ENCODE measurements at places on chromosomes 2 and 18. TPM values are rescaled to one million over a fixed set of nuclear protein-coding genes. Genes with fewer than 3 reads are reported as not detected.

RPL37A gene
- 2,851 TPM for total RNA-seq

- H3K27ac ChIP-seq = no peak overlapping the region
- H3K27me3 ChIP-seq = no peaks in the 10 kb centered on the region
- no peak overlapping the region for H3K4me3 ChIP-seq
- DNase-seq = no peak
Measured at GRCh38 chr2:193894081-193894480, 1699.3 kb upstream of the TMEFF2 start.

MAP3K19 gene
- total RNA-seq = 3.8 TPM

DNA sequence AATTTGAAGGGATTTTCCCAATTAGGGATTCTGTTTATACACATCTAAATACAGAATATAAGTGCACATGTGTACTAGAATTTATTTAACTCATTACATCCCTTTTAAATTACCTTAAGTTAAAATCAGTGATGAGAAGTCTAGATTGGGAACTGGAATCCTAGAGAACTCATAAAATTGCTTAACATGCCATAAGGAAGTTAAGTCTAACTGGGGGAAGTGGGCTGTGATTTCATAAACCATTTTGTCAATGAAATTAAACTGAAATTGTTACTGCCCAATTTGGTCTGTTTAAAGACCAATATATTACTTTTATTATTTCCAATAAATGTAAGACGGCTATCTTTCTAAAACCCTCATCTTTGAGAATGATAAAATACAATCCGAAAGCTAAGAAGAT is 72.3 kb upstream of the CD226 start:
- H3K4me3 ChIP-seq = no peak overlapping the region
- H3K36me3 ChIP-seq = no peaks in the 10 kb centered on the region
- no peak overlapping the region for H3K27ac ChIP-seq
- DNase-seq = no peak
- no peaks in the 10 kb centered on the region for H3K27me3 ChIP-seq
- H3K4me1 ChIP-seq = no peaks in the 10 kb centered on the region

DNA sequence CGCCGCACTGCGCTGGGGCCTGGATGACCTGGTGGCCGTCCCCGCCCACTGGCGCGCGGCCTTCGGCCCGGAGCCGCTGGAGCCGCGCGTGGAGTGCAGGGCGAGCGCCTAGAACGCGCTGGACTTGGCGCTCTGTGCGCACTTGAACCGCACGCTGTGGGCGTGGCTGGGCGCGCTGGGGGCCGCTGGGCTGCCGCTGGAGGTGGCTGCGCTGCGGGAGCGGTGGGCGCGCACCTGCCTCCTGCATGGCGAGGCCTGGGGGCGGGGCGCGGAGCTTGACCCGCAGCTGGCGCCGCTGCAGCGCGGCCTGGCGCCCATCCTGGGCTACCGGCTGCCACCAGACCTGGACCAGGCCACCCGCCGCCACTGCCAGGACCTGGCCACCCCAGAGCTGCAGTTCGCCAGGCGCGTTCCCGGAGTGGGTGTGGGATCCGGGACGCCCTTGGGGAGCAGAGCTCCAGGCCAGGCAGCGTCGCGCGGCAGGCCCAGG is 9.9 kb downstream of the AQP12B start:
- no peaks in the 10 kb centered on the region for H3K4me1 ChIP-seq
- H3K27ac ChIP-seq = no peak overlapping the region
- H3K4me3 ChIP-seq = no peak overlapping the region
- DNase-seq = no peak
- H3K36me3 ChIP-seq = no peaks in the 10 kb centered on the region

GCG gene
- not detected for total RNA-seq

- H3K4me1 ChIP-seq = no peaks in the 10 kb centered on the region
- H3K4me3 ChIP-seq = no peak overlapping the region
- H3K36me3 ChIP-seq = no peaks in the 10 kb centered on the region
Measured at GRCh38 chr2:38937548-38937947, 47.9 kb downstream of the ARHGEF33 start.

- H3K27me3 ChIP-seq = no peaks in the 10 kb centered on the region
- DNase-seq = no peak
- no peak overlapping the region for H3K27ac ChIP-seq
- H3K4me1 ChIP-seq = no peaks in the 10 kb centered on the region
Measured at GRCh38 chr2:136168720-136169119, 50.8 kb upstream of the CXCR4 start.

DNA sequence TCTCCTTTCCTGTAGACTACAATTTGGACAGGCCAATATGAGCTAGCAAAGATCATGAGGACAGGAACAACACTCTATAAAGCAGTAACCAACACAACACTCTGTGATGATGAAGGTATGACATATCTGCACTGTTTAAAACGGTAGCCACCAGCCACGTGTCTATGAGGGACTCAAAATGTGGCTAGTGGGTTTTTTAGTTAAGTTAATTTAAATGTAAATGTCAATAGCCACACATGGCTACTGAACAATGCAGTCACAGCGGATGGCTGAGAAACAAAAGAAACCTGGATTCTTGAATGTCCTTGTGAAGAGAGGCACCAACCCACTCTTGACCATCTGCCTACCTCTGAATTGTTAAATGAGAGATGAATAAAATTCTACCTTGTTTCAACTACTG is 33.9 kb downstream of the FANCL start:
- H3K4me3 ChIP-seq = no peak overlapping the region
- no peaks in the 10 kb centered on the region for H3K36me3 ChIP-seq
- DNase-seq = no peak
- no peaks in the 10 kb centered on the region for H3K4me1 ChIP-seq
- H3K27me3 ChIP-seq = no peaks in the 10 kb centered on the region
- H3K27ac ChIP-seq = no peak overlapping the region

- no peak overlapping the region for H3K4me3 ChIP-seq
- H3K27ac ChIP-seq = no peak overlapping the region
- no peaks in the 10 kb centered on the region for H3K4me1 ChIP-seq
- DNase-seq = no peak
- no peaks in the 10 kb centered on the region for H3K36me3 ChIP-seq
- H3K27me3 ChIP-seq = no peaks in the 10 kb centered on the region
Measured at GRCh38 chr18:35477497-35477896, 20.3 kb downstream of the INO80C start.

CLEC4F gene
- total RNA-seq = 5.0 TPM

DNA sequence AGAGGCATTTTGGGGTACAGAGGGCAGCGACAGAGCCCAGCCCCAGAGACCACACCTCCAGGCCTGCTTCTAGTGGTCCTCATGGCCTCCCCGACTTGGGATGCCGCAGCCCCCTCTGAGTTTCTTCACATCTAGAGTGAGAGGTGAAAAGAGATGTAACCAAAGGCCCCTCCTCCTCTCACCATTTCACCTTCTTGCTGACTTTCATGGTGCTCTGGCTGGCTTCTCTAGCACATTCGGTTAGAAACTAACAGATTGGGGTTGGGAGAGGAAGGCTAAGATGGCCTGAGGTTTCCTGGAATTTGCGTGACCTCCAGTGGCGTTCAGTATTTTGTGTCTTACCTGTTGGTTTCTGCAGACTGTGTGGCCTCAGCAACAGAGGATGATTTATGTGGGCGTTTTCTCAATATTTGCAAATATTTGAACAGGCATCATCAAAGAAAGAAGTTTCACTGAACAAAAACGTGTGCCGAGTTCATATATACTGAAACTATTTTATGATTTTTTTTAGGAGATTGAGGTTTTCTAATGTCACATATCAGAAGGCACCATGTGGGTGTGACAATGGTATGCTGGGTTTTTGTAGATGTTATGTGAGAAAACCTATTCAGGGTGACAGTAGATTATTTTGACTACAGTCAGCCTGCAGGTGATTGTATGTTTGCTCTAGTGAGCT is 69.9 kb upstream of the BCL2L11 start:
- no peak for DNase-seq
- no peaks in the 10 kb centered on the region for H3K27me3 ChIP-seq
- no peak overlapping the region for H3K27ac ChIP-seq
- no peak overlapping the region for H3K4me3 ChIP-seq
- H3K36me3 ChIP-seq = no peaks in the 10 kb centered on the region

CREG2 gene
- 0.28 TPM for total RNA-seq

GRCh38 chr18:67519592-67519991 is 3.1 kb upstream of the DSEL start:
- no peak for DNase-seq
- no peaks in the 10 kb centered on the region for H3K4me1 ChIP-seq
- H3K36me3 ChIP-seq = no peaks in the 10 kb centered on the region

GRCh38 chr18:70135604-70136003 is 69.9 kb downstream of the RTTN start:
- peaks cover 6% of the 10 kb centered on the region for H3K36me3 ChIP-seq
- H3K4me1 ChIP-seq = no peaks in the 10 kb centered on the region

TM4SF20 gene
- total RNA-seq = not detected

ADGRF3 gene
- total RNA-seq = not detected

SCN7A gene
- 50.6 TPM for total RNA-seq

DNA sequence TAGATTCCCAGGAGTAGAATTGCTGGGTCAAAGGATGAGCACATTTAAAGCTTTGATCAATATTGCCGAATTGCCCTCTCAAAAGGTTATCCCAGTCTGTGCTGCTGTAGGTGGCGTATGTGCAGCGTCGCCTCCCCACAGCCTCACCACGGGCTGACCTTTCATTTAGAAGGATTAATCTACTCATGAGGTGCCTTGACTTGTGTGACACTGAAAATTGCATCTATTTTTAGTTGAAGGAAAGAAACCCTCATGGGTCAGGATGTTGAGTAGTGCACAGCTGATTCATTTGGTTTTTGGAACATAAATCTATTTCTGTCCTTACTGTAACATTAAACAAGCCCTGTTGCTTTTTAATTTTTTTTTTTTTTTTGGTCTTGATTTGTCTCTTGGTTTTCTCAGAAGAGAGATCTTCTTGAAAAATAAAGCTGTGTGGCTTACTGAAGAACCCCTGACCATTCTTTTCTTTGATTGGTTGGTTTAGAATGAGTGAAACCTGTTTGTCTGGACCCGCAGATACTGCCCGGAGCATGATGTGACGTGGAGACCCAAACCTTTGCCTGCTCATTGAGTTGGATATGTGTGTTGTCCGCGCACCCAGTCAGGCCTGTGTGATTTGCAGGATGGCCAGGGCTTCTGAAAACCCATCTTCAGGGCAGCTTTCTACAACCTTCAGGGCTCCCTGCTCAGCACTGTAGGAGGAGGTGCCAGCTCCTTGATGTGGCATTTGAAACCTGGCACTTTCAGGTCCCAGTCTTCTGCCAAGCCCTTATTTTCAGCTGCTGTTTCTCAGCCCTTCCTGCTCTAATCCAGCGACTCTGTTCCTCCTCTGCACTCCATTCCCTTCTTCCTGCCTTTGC is 61.0 kb downstream of the LPIN1 start:
- H3K4me1 ChIP-seq = no peaks in the 10 kb centered on the region
- H3K27ac ChIP-seq = no peak overlapping the region

DNA sequence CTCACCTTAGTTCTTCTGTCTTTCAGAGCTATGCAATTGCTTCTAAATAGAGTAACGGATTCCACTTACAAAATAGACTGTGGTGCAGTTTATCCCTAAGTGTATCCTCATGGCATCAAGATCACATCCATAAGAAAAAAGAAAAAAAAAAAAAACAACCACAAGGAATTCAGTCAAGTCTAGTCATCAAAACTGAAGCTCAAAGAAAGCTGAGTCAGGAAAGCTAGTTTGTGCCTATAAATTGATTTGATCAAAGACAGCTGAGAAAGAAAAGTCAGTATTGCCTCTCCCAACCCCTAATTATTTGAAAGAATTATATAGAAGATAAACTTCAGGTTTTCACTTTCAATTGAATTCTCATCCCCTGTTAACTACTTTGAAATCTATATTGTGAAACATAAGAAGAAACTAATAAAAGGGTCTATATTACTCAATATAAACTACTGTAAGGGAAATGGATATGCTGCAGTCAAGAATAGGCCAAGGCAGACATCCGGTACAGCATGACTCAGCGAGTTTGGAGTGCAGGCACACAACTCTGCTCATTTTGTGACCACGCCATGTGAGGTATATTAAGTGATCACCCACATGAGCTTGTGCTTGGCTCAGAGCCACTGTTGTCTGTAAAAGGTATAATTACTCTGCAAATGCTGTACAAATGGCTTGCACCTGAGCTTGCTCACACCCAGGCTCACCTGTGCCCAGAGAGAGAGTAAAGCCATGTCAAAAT is 568.1 kb upstream of the CRIM1 start:
- H3K27ac ChIP-seq = no peak overlapping the region
- H3K36me3 ChIP-seq = no peaks in the 10 kb centered on the region
- DNase-seq = no peak
- no peak overlapping the region for H3K4me3 ChIP-seq

GRCh38 chr2:211085056-211085680 is 528.8 kb downstream of the CPS1 start:
- H3K36me3 ChIP-seq = no peaks in the 10 kb centered on the region
- DNase-seq = no peak
- no peak overlapping the region for H3K27ac ChIP-seq
- no peaks in the 10 kb centered on the region for H3K27me3 ChIP-seq
- no peaks in the 10 kb centered on the region for H3K4me1 ChIP-seq

DNA sequence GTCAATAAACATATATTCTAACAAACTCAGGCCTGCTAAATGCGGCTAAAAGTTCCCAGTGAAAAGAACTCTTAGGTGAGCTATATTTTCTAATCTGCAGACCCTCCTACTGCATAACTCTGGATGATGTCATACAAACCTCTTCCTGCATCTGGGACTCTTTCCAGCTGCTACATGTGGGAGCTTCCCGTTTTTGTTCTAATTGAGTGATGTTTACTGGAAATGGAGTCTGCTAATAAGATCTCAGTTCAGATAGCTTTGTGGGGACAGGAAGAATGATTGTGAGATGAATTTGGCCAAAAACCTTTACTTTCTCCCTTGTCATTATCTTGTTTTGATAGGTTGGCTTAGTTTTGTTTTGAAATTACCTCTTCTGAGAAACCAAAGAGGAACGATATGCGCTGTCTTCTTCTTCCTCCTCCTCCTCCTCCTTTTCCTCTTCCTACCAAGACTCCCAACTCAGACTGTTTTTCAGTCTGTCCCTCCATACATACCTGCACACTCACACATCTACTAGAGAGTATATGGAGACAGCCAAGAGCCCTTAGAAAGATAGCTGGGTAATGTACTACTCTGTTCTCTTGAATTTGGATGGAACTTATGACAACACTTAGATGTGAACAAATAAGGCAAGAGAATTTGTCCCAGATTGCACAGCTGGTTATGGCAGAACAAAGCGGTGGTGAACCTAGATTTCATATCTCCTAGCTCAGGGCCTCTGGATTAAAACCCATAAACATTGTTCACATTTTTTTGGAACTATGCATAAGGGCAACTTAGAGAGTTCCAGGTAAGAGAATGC is 39.8 kb upstream of the AAK1 start:
- no peaks in the 10 kb centered on the region for H3K27me3 ChIP-seq
- no peak overlapping the region for H3K4me3 ChIP-seq
- peak overlapping the region; percentile 67 for H3K27ac ChIP-seq
- H3K36me3 ChIP-seq = no peaks in the 10 kb centered on the region

- H3K27ac ChIP-seq = no peak overlapping the region
- H3K36me3 ChIP-seq = no peaks in the 10 kb centered on the region
- no peak overlapping the region for H3K4me3 ChIP-seq
- no peak for DNase-seq
- no peaks in the 10 kb centered on the region for H3K27me3 ChIP-seq
Measured at GRCh38 chr2:146414456-146414855, 1430.4 kb upstream of the ACVR2A start.

Measured in uterus (tissue), 4 donors.